ENCODE measurements at places on chromosomes 12 and 14. TPM values are rescaled to one million over a fixed set of nuclear protein-coding genes. Genes with fewer than 3 reads are reported as not detected.

Gene ARF3
- 50.4 TPM for total RNA-seq

DNA sequence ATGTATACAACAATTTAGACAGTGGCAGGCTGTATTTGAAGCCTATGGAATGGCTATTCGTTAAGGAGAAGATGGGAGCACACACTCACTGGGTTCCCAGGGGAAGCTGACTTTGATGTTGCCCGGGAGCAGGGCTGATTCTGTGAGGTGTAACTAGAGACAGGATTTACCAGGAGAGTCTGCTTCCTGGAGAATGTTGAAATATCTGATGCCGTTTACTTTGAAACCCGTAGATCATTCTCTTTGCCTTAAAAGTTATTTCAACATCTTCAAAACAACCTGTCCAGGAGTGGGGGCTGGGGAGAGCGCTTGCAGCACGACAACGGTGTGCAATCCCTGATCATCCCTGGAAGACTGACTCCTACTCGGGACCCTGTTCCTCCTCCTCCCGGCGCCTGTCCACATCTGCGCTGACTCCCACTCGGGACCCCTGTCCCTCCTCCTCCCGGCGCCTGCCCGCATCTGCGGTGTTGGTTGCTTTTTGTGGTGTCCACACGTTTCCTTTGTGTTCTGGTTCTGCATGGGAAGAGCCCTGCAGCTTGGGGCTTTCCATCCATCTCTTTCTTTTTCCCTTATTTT is 72.6 kb downstream of the AACS start:
- no peak for DNase-seq

Gene KRT74
- total RNA-seq: not detected

Gene PPFIA2
- total RNA-seq: not detected

- DNase-seq: peak; percentile 47
These were observed 355.0 kb downstream of the SNAPC1 start for GRCh38 chr14:62117010-62117750.

DNA sequence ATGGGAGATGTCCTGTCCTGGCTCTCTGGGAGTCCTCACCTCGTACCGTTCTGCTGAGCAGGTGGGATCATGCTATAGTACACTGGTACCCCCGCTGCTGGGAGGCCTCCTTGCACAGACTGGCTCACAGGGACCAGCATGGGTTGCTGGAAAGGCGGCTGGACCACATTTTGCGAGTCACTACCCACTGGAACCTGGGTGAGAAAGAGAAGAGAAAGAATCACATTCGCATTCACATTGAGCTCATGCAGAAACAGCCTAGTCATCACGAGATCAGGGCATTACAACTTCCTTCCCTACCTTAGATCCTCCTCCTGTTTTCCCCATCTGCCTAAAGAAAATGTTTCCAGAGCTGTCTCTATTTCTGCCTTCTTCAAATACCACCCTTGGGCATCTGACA is 17.3 kb upstream of the STAC3 start:
- no peak for DNase-seq

DNA sequence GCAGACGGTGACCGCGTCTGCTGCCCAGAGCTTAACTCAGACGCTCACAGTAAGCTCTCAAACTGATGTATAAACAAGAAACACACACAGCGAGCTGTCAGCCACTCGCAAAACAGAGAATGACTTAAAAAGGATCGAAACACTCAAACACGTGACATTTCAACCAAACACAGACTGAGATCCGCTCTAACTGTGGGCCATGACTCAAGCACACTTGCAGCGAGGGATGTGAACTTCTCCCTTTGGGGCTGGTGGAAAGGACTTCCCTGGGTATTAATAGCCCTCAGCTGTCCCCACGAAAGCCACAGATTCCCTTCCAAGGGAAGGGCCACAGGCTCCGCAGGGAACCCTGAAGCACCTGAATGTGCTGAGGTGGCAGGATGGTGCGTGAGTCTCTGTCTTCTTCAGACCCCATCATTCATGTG is 29.1 kb downstream of the CCDC88C start:
- no peak for DNase-seq

DNA sequence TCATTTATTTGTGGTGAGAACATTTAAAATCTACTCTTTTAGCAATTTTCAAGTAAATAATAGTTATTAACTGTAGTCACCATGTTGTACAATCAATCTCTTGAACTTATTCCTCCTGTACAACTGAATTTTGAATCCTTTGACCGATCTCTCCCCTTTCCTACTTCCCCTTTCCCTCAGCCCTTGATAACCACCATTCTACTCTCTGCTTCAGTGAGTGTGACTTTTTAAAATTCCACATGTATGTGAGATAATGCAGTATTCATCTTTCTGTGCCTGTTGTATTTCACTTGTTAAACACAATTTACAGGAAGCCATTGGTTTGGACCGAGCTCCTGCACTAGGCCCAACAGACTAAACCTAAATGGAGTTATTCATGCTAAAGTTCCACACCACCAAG is 458.9 kb upstream of the PDE3A start:
- DNase-seq: no peak

Gene SLC6A12
- 0.13 TPM for total RNA-seq

DNA sequence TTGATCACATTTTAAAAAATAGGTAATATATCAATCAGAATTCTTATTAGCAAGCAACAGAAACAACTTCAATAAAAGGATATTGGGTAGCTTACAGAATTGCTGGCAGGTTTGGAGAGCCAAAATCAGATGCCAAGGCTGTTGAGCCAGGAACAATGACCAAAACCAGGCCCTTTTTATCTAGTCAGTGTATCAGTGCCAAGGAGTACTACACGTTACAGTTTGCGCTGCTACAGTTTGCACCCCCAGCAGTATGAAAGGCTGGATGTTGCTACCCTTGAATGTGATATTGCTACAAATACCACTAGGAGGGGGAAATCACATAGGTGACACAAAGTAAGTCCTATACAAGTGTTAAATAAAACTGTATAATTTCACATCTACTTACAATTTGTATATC is 19.3 kb downstream of the CGRRF1 start:
- DNase-seq: no peak

DNA sequence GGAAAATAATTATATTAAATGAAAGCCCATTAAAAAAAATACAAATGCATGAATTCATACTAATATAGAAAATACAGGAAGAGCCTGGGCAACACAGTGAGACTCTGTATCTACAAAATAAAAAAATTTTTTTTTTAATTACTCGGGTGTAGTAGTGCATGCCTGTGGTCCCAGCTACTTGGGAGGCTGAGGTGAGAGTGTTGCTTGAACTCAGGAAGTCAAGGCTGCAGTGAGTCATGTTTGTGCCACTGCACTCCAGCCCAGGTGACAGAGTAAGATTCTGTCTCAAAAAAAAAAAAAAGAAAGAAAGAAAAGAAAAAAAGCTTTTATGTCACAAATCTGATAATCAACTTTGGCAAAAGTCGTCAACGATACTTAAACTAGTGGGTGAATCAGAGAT is 80.6 kb upstream of the PLEKHA5 start:
- no peak for DNase-seq

DNA sequence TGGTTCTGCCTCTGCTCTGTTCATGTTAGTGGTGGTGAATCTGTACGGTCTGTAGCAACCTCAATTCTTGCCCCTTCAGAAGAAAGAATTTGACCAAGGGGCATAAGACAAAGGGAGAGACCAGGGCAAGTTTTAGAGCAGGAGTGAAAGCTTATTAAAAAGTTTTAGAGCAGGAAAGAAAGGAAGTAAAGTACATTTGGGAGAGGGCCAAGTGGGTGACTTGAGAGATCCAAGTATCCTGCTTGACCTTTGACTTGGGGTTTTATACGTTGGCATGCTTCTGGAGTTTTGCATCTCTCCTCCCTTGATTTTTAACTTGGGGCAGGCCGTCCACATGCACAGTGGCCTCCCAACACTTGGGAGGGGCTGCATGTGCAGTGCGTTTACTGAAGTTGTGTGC is 225.0 kb downstream of the CRADD start:
- no peak for DNase-seq

Gene RAD51AP1
- total RNA-seq: 14.1 TPM

Gene BRMS1L
- total RNA-seq: 3.2 TPM

DNA sequence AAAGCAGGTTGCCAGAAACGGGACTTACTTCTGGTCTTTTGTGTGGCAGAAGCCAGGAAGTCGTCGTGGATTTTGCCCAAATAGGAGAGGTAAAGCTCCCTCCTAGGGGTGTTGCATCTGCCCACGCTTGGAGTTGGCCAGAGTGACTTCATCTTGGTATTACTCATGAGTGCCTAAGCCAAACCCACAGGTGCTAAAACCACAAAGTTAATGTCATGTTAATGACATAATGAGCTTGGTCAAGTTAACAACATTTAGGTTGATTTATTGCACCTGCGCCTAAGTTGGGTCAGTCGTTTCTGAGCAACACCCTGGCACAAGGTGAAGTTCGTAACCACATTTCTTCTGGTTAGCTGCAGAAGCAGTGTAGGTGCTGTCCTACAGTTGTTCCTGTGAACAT is 225.2 kb downstream of the FUT8 start:
- no peak for DNase-seq

Gene DDIT3
- 6.2 TPM for total RNA-seq

- DNase-seq: no peak
These were observed 126.8 kb upstream of the CPM start for GRCh38 chr12:69059465-69060457.

Gene FICD
- total RNA-seq: 4.5 TPM

GRCh38 chr14:102028733-102029132 is 58.1 kb downstream of the HSP90AA1 start:
- no peak for DNase-seq

- no peak for DNase-seq
These were observed 297.7 kb downstream of the SYT1 start for GRCh38 chr12:79162147-79162772.

- no peak for DNase-seq
These were observed 158.6 kb downstream of the PRIMA1 start for GRCh38 chr14:93629643-93630042.

Gene ASIC1
- total RNA-seq: not detected

Gene BCL2L14
- not detected for total RNA-seq

GRCh38 chr14:77917491-77918201 is 117.7 kb downstream of the ADCK1 start:
- DNase-seq: no peak

DNA sequence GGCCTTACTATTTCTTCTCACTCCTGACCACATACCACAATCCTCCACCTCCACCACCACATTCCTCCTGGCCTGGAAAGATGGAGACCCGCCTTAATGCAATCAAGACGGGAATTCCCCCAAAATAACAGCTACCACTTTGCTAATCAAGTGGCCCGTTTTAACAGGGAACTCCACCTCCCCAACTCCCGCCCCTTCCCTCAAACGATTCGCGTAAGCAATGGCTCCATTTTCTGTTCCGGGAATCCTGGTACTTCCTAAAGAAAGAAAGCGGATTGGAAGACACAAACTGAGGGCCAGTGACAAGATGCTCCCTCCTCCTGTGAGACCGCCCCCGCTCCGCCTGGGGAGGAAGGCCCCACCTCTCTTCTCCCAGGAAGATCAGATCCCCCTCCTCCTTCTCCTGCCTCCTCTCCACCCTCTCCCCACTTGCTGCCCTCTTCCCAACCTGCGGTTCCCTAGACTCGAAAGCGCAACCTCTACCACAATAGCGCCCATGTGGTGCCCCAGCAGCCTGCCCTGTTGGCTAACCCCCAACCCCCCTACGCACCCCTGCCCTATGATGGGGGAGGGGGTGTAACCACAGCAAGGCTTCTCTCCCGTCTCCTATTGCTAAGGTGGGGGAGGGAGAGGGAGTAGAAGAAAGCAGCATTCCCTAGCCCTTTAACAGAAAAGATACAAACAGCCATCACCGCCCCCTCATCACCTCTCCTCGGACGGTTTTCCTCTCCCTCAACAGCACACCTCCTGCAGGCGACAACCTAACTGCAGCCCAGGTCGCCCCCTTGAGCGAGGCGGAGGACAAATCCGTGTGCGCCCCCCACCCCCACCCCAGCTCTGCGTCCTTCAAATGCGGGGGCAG is 777 bp downstream of the ARF3 start:
- peak; percentile 95 for DNase-seq

GRCh38 chr14:59189091-59189785 is 771 bp downstream of the DAAM1 start:
- peak; percentile 39 for DNase-seq

- no peak for DNase-seq
These were observed 17.7 kb upstream of the STXBP6 start for GRCh38 chr14:25067600-25067999.

DNA sequence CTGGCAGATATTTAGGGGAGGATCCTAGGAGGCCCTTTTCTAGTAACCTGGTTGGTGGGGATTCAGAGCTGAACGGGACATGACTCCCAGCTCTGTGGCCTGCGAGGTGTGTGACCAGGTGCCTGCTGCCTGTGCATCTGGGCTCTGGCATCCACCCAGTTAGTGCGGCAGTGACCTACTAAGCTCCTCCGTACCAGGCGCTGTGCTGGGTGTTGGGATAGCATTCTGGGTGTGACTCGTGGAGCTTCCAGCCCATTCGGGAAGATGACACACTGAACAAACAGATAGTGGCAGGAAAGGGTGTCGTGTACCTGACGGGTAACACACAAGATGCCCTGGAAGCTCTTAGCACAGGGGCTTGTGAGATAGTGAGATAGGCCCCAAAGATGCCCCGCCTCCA is 80.9 kb downstream of the ACACB start:
- no peak for DNase-seq

Gene IFNG-AS1
- total RNA-seq: not detected

- no peak for DNase-seq
These were observed 47.6 kb upstream of the FERMT2 start for GRCh38 chr14:52998376-52999015.

Gene TMEM19
- total RNA-seq: 34.5 TPM

DNA sequence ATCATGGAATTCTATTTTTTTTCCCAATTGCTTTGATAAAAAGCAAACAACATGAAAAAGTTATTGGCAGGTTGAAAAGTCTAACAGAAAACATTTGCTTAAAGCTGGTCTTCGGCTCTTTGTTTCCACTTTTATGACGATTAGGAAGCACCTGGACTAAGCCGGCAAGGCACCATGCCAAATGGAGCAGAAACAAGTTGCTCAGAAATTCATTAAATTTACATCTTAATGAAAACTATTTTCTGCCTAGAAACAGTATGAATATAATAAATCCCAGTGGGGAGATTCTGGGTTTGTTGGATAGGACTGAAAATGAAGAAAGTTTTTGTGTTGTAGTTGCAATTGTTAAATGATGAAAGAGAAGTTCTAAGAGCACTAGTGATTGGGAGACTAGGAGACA is 51.4 kb upstream of the OR9K2 start:
- peak; percentile 27 for DNase-seq

GRCh38 chr12:14554281-14555007 is 13.2 kb downstream of the PLBD1 start:
- DNase-seq: peak; percentile 39

DNA sequence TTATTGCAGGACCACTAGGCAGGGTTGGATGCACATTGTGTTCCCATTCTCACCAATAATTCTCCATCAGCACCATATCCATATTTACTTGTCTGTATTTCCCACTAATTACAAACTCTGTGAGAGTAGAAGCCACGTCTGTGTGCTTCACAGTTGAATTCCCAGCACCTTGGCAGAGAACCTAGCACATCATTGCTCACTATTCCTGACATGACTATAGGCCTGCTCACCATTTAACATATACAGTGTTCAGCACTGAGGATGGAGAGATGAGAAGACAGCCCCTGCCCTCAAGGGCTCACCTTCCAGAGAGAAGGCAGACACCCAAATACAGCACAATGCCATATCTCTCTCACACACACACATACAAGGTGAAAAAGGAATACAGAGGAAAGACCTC is 5.0 kb downstream of the DAD1 start:
- no peak for DNase-seq

Gene POLE2
- total RNA-seq: 5.2 TPM

Gene GPATCH2L
- total RNA-seq: 31.7 TPM

All from dermis microvascular lymphatic vessel endothelial cell (primary cell).